Osteocyte (in vitro differentiated cells): ENCODE measurements at places on chromosomes 4 and X. TPM values are rescaled to one million over a fixed set of nuclear protein-coding genes. Genes with fewer than 3 reads are reported as not detected.

DNA sequence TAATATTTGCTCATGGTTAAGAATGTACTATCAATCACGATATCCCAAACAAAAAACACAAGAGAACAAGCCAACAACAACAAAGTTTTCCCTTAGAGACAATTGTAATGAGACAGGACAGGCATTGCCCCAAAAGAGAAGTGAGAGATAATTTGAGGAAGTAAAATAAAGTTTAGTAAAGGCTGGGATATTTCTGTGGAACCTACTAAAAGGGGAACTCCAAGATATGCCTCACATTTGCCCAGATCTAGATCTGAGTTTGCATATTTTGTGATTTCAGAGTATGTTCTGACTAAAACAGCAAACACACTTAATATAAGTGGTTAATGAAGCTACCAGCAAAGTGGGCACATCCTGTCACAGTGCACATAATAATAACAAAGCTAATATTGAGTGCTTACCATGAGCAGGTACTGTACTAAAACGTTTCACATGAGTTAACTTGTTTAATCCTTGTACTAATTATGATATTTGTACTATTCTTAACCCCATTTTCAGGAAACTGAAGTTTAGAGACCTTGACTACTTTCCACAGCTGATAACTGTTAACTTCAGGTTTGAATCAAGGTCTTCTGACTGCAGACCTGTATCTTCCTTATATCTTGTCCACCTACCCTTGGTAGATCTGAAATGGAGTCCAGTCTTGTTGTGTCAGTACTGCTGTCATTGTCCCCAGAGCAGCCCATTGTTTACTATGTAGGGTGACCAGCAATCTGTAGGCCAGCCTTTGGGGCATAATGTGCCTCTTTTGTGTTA lies 26.0 kb upstream of the BMP2K start:
- H3K4me1 ChIP-seq, result peaks cover 13% of the 10 kb centered on the region
- no peak overlapping the region for H3K4me3 ChIP-seq
- no peak for DNase-seq

DNA sequence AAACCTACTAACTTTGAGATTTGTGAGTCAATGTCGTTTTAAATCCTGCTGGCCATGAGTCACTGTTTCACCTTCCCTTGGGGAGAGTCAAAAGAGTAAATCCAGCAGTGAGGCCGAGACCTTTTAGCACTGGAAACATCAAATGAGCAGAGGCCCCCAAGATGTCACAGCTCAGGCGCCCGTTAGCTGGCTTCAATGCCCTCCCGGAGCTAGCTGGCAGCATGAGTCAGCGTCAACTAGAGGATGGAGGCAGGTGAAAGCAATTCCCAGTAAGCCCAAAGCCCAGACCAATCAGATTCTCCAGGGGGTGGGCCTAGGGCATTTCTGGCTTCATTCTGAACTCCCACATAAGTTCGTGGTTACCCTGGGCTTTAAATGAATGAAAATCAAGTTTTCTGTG lies 170.9 kb downstream of the CLCN4 start:
- H3K36me3 ChIP-seq, result no peaks in the 10 kb centered on the region
- DNase-seq, result no peak
- H3K4me1 ChIP-seq, result peaks cover 23% of the 10 kb centered on the region
- H3K4me3 ChIP-seq, result no peak overlapping the region
- H3K27ac ChIP-seq, result no peak overlapping the region
- no peaks in the 10 kb centered on the region for H3K27me3 ChIP-seq

GRCh38 chrX:11431786-11432185 lies 138.6 kb downstream of the AMELX start:
- no peak overlapping the region for H3K27ac ChIP-seq
- no peak for DNase-seq
- no peaks in the 10 kb centered on the region for H3K27me3 ChIP-seq
- peaks cover 7% of the 10 kb centered on the region for H3K4me1 ChIP-seq
- no peak overlapping the region for H3K4me3 ChIP-seq

GRCh38 chrX:19670854-19671620 lies 155.7 kb upstream of the MAP3K15 start:
- no peaks in the 10 kb centered on the region for H3K36me3 ChIP-seq
- H3K4me3 ChIP-seq, result peak overlapping the region; percentile 71
- H3K27ac ChIP-seq, result peak overlapping the region; percentile 92
- no peak for DNase-seq

GRCh38 chrX:142998447-142999198 lies 27.1 kb upstream of the SPANXN4 start:
- no peak overlapping the region for H3K27ac ChIP-seq
- H3K4me3 ChIP-seq, result no peak overlapping the region
- no peaks in the 10 kb centered on the region for H3K27me3 ChIP-seq
- no peak for DNase-seq
- H3K36me3 ChIP-seq, result no peaks in the 10 kb centered on the region
- no peaks in the 10 kb centered on the region for H3K4me1 ChIP-seq

- peaks cover 2% of the 10 kb centered on the region for H3K27me3 ChIP-seq
- DNase-seq, result no peak
- no peaks in the 10 kb centered on the region for H3K4me1 ChIP-seq
- H3K4me3 ChIP-seq, result no peak overlapping the region
- no peak overlapping the region for H3K27ac ChIP-seq
Observed at GRCh38 chrX:119151051-119151380, 23.4 kb upstream of the KIAA1210 start.

DNA sequence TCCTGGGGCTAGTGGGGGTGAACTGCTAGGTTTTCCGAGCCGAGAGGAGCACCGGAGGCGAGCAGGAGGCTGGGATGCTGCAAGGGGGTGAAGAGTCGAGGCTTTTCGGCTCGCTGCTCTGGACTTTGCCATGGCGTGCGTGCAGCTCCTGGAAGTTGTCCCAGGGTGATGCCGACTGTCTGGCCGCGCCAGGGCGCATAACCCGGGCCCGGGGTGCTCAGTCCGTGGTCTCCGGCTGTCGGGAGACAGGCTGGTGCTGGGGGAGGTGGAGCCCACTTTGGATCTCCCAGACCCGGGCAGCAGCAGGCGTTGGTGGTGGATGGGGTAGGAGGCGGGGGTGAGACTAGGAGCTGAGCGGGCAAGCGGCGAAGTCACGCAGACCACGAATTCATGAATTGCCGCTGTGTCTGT lies 793 bp downstream of the GRIA3 start:
- no peak overlapping the region for H3K27ac ChIP-seq
- no peak overlapping the region for H3K4me3 ChIP-seq
- DNase-seq, result peak; percentile 84
- H3K4me1 ChIP-seq, result no peaks in the 10 kb centered on the region

GRCh38 chrX:104253567-104254441 lies 929 bp downstream of the ESX1 start:
- no peak for DNase-seq
- no peak overlapping the region for H3K27ac ChIP-seq
- peak overlapping the region; percentile 66 for H3K4me3 ChIP-seq
- H3K27me3 ChIP-seq, result peaks cover 54% of the 10 kb centered on the region

- no peak overlapping the region for H3K4me3 ChIP-seq
- H3K27me3 ChIP-seq, result no peaks in the 10 kb centered on the region
- peaks cover 22% of the 10 kb centered on the region for H3K4me1 ChIP-seq
- no peak for DNase-seq
- peak overlapping the region; percentile 53 for H3K27ac ChIP-seq
Observed at GRCh38 chr4:100736641-100737451, 219.0 kb upstream of the EMCN start.

GRCh38 chr4:188536826-188537225 lies 397.6 kb downstream of the TRIML1 start:
- no peaks in the 10 kb centered on the region for H3K4me1 ChIP-seq
- H3K4me3 ChIP-seq, result no peak overlapping the region
- no peaks in the 10 kb centered on the region for H3K27me3 ChIP-seq
- H3K27ac ChIP-seq, result no peak overlapping the region

DNA sequence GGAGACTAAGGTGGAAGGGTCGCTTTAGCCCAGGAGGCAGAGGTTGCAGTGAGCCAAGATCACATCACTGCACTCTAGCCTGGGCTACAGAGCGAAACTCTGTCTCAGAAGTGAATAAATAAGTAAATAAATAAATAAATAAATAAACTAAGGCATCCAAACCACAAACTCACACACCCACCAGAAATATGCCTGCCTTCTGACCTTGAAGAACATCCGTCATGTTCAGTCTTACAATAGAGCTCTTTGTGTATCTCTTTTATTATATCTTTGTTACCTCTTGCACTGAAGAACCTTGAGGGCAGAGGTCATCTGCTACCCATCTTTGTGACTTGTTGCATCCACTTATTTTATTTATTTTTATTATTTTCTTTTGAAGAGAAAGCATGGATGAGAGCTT lies 71.6 kb downstream of the PRRG1 start:
- H3K27me3 ChIP-seq, result no peaks in the 10 kb centered on the region
- no peak overlapping the region for H3K27ac ChIP-seq
- no peak for DNase-seq
- H3K36me3 ChIP-seq, result no peaks in the 10 kb centered on the region
- H3K4me3 ChIP-seq, result no peak overlapping the region

DNA sequence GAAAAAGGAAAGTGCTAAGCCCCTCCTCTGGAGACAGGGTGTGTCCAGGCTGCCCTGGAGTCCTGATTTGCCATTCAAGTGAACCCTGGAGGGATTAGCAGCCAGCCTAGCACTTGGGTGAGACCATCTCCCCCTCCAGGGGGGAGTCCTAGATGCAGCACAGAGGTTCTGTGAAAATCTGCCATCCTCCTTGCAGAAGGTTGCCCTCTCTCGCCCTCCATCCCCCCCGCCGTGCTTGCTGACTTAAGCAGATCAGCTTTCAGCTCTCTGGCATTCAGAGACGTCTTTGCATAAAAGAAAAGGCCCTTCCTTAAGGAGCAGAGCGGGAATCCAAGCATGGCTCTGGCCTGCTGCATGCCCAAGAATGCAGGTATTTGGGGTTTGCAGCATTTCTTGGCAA lies 102.1 kb upstream of the SCML1 start:
- peaks cover 22% of the 10 kb centered on the region for H3K4me1 ChIP-seq
- H3K27ac ChIP-seq, result no peak overlapping the region
- peak; percentile 88 for DNase-seq
- no peaks in the 10 kb centered on the region for H3K36me3 ChIP-seq

- H3K27ac ChIP-seq, result no peak overlapping the region
- H3K36me3 ChIP-seq, result no peaks in the 10 kb centered on the region
- H3K4me3 ChIP-seq, result no peak overlapping the region
- no peaks in the 10 kb centered on the region for H3K27me3 ChIP-seq
Observed at GRCh38 chrX:140917354-140918115, 84.9 kb upstream of the SPANXB1 start.

GRCh38 chr4:183905081-183905592 lies at the start of gene STOX2:
Gene STOX2 (plus strand): TSS chr4:183905307. CDS start chr4:183906791, 1,484 bp downstream.
- peak within 1 kb of the TSS; percentile 74 for H3K4me3 ChIP-seq
- peaks cover 9% of the 10 kb centered on the region for H3K4me1 ChIP-seq
- no peak within 1 kb of the TSS for H3K27ac ChIP-seq
- no peaks in the 10 kb centered on the region for H3K36me3 ChIP-seq
- H3K27me3 ChIP-seq, result peaks cover 64% of the 10 kb centered on the region

DNA sequence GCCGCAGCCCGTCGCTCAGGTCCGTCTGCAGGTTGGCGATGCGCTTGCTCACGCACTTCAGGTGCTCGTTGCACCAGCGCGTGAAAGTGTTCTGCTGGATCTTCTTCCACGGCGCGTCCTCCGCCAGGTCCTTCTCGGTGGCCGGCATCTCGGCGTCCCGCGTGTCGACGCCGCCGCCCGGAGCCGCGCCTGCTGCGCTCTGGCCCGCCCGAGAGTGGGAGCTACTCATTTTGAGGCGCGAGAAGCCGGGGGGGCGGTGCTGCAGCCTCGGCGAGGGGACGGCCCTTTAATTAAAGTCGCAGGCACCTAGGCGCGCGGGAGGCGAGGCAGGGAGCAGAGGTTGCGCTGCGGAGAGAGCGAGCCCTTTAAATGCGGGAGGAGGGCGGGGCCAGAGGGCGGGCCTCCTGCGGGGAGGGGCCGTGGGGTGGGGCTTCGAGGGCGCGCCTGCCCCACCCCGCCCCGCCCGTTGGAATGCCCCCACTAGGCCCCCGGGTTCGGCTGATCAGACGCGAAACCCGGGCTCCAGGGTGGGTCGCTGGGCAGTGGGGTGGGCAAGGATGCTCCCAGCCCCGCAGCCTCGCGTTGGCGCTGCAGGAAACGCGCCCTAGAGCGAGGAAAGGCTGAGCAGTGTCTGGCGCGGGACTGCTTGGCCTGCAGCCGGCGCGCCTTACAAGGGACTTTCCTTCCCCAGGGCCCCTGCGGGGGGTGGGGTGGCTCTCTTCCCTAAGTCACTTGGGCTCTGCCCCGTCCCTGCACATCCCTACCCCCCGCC lies 3.2 kb downstream of the FLNA start:
- peaks cover 7% of the 10 kb centered on the region for H3K36me3 ChIP-seq
- H3K4me3 ChIP-seq, result peak overlapping the region; percentile 77
- H3K4me1 ChIP-seq, result peaks cover 23% of the 10 kb centered on the region
- peak overlapping the region; percentile 67 for H3K27ac ChIP-seq
- DNase-seq, result peak; percentile 96
- H3K27me3 ChIP-seq, result no peaks in the 10 kb centered on the region

DNA sequence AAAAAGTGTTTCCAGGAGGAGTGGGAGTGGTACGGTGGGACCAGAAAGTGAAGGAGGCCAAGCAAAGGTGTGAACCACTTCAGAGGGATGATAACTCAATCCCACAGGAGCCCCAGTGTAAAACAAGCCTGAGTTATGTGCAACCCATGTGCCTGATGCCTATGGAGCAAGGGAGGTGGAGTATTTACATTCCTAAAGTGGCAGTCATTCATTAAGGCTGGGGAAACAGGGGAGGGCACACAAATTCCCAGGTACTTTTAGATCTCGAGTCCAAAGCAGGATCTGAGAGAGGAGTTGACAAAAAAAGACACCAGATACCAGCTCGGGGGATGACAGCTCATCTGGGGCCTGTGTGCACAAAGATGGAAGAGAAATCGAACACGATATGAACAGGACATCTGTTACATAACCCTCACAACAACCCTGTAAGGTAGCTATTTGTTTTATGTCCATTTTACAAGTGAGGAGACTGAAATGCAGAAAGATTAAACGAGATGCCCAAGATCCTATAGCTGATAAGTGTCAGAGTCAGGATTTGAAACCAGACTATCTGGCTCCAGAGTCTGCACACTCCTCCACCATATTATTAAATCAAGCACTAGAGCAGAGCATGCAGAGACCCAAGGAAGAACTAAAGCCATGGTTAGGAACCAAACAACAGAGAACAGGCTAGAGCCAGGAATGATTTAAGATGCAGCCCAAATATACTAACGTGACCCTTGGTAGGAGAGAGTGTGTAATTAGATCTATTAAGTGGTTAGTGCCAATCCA lies 91.9 kb upstream of the MAPK10 start:
- no peaks in the 10 kb centered on the region for H3K36me3 ChIP-seq
- DNase-seq, result no peak
- H3K27ac ChIP-seq, result peak overlapping the region; percentile 75
- H3K4me3 ChIP-seq, result peak overlapping the region; percentile 70
- H3K4me1 ChIP-seq, result peaks cover 57% of the 10 kb centered on the region

- H3K27me3 ChIP-seq, result no peaks in the 10 kb centered on the region
- peaks cover 4% of the 10 kb centered on the region for H3K4me1 ChIP-seq
- H3K36me3 ChIP-seq, result peaks cover 4% of the 10 kb centered on the region
- no peak overlapping the region for H3K27ac ChIP-seq
- H3K4me3 ChIP-seq, result no peak overlapping the region
Observed at GRCh38 chr4:19698961-19699360, 552.7 kb upstream of the SLIT2 start.

GC gene
- not detected in 2 replicates for total RNA-seq

SPARCL1 gene
- total RNA-seq, result 4.0 TPM in 2 replicates

RTL5 gene
- total RNA-seq, result 19.5 and 19.9 TPM in 2 replicates

TNIP3 gene
- not detected in 2 replicates for total RNA-seq

NDNF gene
- 0.24 TPM in 1 of 2 replicates, not detected in the other for total RNA-seq

DTHD1 gene
- not detected in 2 replicates for total RNA-seq

CC2D2A gene
- total RNA-seq, result 25.5 and 31.2 TPM in 2 replicates

CCSER1 gene
- total RNA-seq, result 0.13 TPM in 1 of 2 replicates, not detected in the other

PSAPL1 gene
- not detected in 2 replicates for total RNA-seq
